Substantia nigra (tissue), 51 donors: ENCODE measurements at places on chromosomes 7 and 10.
A peak's percentile ranks its signal among the peaks of the same experiment; 100 is the strongest.

DNA sequence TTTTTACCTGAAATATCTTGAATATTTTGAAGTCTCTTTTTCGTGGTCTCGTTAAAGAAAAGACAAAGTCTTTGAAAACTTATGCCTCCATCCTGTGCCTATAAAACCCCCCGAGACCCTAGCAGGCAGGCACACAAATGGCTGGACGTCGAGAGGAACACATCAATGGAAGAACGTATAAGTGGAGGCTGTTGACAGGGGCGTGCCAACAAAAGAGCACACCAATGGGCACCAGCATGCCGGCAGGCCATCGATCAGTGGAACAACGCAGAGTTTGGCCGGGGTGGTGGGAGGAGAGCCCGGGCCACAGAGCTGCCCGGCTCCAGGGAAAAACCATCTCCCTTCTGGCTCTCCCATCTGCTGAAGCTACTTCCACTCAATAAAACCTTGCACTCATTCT, 24.7 kb downstream of the ENKUR start:
- DNase-seq, result no peak

GRCh38 chr7:104179178-104179577, 28.6 kb downstream of the ORC5 start:
- DNase-seq, result no peak

- no peak for DNase-seq
These were observed 233.1 kb upstream of the PFKP start for GRCh38 chr10:2834214-2834613.

- DNase-seq, result no peak
These were observed 53.3 kb upstream of the PPIF start for GRCh38 chr10:79293841-79294581.

DNA sequence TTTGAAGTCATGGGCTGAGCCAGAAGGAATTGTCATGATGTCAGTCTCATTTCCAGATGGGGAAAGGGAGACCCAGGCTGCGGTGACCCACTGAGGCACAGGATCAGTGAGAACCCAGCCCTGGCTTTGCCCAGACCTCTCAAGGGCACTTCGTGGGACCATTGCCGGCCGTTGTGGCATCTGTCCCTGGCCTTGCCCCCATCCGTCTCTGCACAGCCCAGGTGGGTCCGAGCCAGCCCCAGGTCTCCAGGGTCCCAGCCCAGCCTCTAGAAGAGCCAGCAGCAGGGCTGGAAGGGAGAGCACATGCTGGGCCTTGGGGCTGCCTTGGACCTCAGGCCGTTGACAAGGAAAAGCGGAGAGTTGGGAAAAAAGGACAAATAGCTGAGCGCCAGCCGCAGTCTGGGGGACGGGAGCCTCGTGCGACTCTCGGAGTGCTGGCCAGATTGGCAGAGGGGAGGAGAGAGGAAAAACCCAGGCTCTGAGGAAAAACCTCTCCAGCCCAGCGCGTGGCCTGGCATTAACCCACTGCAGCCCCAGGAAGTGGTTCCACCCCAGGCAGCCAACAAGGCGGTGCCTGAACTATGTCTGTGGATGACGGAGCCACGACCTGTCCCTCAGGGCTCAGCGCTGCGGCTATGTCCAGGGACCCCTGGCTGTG, 30.2 kb downstream of the GRIFIN start:
- peak; percentile 32 for DNase-seq

DNA sequence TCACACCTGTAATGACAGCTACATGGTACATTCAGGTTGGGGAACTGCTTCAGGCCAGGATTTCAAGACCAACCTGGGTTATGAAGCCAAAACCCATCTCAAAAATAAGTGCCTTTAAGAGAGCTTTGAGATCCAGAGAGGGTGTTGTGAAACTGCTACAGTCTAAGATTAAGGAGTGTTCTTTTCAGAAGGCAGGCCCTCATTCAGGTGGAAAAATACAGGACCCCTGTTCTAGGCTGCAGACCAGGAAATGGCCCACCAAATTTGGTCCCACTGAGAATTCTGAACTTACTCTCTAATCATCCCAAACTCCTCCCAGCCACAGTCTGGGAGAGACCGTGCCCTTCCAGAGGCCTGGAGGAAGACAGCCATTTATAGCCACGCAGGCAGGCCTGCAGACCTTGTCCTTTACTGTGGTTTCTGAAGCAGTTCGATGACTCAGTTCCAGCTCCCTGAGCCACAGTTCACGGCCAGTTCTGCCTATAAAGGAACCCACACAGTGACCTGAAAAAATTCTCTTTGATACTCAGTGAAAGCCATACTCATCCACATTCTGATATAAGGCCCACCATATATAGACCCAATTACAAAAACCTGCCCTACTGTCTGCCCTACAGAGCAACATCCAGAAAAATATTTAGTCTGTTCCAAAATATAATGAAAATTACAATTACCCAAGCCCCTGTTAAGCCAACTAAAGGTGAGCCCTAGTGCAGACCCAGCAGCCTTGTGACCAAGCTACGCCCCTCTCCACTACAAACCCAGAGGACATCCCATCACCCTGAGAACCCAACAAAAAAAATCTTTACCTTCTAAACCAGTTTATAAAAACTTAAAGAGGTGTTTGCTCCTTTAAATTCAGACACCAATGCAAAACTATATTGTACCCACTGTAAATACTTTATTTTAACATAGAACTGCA, 21.2 kb downstream of the ZNF680 start:
- no peak for DNase-seq

- DNase-seq, result no peak
These were observed 245.0 kb downstream of the KIAA1217 start for GRCh38 chr10:24453973-24454372.

- no peak for DNase-seq
These were observed 316.3 kb downstream of the PARD3 start for GRCh38 chr10:34498821-34499220.

- no peak for DNase-seq
These were observed 8.9 kb downstream of the VSTM4 start for GRCh38 chr10:49106451-49106850.

DNA sequence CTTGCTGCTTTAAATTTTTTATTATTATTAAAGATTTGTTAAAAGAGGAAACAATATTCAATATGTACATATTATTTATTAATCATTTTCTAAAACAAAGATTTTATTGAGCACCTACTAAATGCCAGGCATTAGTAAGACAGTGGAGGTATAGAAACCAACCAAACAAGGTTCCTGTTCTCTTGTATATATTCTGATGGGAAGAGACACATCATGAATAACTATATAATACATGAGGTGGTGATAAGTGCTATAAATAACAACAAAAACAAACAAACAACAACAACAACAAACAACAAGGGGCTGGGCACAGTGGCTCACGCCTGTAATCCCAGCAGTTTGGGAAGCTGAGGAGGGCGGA, 630 bp upstream of the LIPA start:
- no peak for DNase-seq
